ENCODE measurements at places on chromosomes 2 and 18.

DNA sequence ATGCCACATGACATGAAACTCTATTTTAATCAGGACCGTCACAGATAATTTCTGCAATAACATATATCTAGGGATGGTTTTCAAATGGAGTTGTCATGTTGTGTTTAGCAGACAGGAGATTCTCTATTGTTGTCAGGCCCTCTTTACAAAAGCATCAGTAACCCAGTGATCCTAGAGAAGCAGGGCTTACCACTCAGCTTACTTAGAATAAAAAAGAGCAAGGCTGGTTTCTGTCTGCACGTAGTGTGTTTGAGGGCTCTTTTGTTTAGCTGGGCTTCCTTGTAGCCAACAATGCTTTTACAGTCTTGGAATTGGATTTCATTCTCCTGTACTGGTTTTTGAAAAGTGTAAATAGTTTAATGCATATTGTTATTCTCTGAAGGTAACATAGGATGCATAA is 210.5 kb upstream of the NRP2 start:
- no peak for DNase-seq

DNA sequence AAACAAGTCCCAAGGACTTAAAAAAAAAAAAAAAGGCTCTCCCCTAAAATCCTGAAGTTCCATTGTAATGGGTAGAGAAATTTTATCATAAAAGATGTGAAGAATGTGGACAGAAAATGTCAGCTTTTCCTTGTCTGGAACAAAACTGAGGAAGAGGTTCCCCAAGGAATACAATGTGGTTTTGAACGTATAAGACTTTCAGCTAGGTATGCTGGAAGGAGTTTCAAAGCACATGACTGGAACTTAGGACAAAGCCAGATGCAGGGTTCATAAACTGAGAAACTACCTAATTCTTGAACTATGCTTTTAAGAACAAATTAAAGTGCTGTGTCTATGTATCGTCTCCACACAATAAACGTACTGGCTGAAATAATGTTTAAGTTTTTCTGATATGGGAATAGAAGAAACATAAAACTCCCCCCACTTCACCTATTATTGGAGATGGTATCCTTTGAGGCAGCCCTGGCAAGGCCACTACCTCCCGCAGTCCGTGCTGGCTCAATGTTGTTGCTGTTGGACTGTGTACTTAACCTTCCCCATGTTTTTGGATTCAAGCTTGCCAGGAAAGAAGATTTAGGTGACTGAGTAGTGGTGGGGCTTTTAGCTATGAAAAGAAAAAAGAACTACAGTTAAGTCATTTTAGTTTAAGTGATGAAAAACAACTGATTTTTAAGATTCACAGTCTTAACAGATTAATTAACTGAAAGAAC is 84.2 kb upstream of the DNER start:
- DNase-seq = peak; percentile 65

DNA sequence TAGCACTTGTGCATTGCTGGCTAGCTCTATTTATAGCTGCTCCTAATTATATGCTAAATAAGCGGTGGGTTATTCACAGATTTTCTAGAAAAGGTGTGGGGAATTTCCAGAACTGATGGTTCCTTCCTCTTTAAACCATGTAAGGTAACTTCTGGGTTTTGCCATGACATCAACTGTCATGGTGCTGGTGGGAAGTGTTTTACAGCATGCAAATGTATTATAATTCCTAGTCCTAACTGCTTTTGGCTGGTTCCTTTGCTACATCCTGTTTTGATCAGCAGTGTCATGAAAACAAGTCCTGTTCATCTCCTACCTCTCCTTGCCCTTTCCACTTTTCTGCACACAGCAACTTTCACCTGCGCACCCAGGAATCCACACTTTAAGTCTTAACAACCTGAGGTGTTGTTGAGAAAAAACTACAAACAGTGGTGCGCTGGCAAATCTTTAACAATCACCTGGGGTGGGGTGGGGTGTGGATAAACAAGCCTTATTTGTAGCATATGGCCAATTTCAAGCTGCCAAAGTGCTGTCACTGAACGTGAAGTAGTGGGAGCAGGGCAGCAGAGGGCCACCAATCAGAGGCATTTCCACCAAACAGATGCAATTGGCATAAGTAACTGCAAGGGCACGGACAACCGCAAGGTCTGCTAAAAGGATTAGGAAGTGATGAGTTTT is 33.4 kb upstream of the SKOR2 start:
- no peak for DNase-seq

- DNase-seq = no peak
Observed at GRCh38 chr18:5895876-5896740, 786 bp upstream of the TMEM200C start.

DNA sequence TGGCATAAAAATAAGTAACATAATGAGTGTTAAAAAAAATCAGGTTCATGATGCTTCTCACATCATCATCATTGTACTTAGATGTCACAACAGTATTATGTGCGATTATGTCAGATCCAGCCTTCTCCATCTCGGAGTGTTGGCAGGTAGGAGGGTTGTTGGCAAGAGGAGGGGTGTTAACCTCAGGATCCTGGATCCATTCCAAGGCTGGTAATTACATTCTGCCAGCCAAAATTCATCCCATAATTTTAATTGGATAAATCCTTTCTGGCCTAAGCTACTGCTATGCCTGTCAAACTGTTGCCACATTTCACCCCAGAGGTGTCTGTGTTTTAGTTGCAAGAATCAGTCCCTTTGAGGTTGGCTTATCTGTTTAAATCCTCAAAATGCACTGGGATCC is 891 bp upstream of the FTCDNL1 start:
- DNase-seq = no peak

DNA sequence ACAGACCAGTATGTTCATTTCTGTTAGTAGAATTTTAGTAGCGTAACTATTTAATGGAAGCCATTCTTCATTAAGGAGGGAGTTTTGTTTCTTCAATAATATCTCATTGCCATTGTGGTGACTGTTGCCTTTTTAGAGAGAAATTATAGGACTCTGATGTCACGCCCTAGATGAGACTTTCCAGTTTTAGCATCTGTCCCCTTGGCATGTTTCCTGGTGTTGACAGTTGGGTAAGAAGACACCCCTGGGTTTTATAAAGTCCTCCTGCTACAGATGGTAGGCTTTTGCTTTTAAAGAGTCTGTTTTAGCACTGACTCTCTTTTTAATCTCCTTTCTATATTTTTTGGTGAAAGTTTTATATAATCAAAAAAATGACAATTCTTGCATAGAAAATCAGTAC is 41.9 kb downstream of the KCNJ3 start:
- DNase-seq = no peak

DNA sequence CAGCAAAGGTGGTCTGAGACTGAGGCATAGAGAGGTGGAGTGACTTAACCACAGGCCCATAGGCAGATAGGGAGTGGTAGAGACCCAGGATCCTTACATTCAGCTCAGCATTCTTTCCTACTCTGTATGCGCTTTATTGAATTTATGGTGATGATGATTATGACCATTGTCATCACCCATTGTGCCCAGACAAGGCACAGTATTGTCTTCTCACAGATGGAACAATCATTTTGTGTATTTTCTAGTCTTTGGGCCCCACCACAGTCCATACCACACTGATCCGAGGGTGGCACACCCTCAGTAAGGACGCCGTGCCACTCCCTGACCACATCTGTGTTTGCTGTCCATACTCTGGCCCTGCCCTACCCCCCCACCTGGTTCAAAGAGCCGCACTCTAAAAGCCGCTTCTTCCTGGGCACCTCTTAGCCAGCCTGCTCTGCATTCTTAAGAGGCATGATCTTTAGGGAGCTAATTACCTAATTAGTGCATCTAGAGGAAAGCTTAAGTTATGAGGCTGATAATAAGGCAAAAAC is 179.6 kb upstream of the SMAD2 start:
- no peak for DNase-seq

DNA sequence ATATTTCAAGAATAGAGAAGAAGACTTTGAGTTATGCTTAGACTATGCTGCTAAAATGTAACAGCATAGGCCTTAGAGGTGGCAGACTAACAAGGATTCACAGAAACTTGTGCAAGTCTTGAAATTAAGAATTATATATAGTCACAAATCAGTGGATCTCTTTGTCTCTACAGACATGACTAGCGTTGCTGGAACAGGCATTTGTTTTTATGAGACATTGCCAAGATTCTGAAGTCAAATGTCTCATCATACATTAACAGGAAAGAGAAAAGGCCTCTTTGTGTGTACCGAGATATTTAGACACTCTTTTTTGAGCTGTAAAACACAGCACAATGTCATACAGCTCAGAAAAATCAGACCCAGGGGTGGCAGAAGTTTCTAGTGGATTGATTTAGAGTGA is 207.1 kb downstream of the TMX3 start:
- peak; percentile 7 for DNase-seq

DNA sequence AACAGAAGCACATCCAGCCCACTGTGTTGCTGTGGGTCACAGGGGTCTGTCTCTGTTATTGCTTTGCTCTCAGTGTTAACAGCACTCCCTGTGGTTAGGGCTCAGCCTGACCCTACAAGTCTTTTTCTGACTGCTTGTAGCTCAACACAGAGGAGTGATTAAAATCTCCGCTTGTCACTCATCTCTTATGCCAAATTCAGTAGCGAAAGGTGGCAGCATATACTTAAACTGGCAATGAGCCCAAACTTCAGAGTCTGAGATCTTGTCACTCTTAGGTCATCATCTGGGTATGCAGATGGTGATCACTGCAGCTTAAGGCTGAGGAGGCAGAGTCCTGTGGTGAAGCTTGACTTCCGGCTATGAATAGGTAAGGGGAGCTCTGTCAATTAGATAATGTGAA is 63.3 kb upstream of the CSRNP3 start:
- DNase-seq = peak; percentile 17

DNA sequence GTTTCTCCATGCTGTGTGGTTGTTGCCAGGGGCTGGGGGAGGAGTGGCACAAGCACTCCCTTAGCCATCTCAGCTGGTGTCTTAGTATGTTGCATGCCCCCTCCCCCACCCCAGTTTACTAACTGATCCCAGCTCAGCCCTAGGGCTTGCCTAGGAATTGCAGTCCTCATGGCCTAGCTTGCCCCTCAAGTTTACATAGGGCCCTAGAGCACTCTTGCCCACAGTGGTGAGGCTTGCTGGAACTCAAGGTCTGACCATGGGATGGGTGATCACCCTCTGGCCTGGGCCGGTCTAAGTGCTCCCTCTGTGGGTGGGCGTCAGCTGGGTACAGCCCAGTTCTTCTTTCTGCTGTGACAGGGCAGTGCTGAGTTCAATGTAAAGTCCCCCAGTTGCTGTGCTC is 156.1 kb upstream of the PIEZO2 start:
- DNase-seq = no peak

- DNase-seq = no peak
Observed at GRCh38 chr2:134315471-134315870, 61.6 kb downstream of the MGAT5 start.

DNA sequence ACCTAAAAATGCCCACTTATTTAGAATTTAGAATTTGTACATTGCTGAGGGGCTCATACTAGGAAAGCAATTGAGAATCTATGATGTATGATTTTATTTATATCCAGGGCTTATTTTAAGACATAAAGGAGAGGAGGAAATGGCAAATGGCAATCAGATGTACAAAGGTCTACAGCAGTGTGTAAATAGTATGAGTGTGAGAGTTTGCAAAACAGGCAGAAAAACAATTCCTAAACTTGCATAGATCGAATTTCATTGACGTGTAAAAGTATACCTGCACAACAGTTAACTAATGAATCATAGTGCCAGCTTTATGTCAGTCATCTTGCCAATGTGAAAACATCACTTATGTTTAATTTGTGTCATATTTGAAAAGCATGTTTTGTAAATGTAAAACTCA is 718.7 kb upstream of the GCFC2 start:
- DNase-seq = no peak

DNA sequence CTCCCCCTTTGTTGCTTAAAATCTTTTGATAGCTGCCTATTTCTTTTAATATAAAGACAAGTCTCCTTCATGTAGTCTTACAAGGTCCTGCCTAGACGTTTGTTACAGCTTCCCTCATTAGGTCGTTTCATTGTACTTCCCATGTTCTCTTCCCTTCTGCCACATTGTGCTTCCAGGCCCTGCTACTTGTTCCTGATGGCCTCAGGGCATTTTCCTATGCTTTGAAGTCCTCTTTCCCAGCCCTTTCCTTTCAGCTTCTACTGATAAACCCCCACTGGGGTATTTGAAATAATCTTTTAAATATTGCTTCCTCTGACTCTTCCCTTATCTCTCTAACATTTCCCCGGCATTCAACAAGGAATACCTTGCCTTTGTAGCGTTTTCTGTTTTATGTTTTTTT is 67.4 kb downstream of the UBE2E3 start:
- DNase-seq = no peak

- DNase-seq = no peak
Observed at GRCh38 chr2:151176661-151177060, 85.0 kb downstream of the RBM43 start.

- DNase-seq = no peak
Observed at GRCh38 chr18:61988100-61988499, 95.3 kb upstream of the RNF152 start.

- no peak for DNase-seq
Observed at GRCh38 chr18:74459889-74460288, 2.8 kb upstream of the DIPK1C start.

DNA sequence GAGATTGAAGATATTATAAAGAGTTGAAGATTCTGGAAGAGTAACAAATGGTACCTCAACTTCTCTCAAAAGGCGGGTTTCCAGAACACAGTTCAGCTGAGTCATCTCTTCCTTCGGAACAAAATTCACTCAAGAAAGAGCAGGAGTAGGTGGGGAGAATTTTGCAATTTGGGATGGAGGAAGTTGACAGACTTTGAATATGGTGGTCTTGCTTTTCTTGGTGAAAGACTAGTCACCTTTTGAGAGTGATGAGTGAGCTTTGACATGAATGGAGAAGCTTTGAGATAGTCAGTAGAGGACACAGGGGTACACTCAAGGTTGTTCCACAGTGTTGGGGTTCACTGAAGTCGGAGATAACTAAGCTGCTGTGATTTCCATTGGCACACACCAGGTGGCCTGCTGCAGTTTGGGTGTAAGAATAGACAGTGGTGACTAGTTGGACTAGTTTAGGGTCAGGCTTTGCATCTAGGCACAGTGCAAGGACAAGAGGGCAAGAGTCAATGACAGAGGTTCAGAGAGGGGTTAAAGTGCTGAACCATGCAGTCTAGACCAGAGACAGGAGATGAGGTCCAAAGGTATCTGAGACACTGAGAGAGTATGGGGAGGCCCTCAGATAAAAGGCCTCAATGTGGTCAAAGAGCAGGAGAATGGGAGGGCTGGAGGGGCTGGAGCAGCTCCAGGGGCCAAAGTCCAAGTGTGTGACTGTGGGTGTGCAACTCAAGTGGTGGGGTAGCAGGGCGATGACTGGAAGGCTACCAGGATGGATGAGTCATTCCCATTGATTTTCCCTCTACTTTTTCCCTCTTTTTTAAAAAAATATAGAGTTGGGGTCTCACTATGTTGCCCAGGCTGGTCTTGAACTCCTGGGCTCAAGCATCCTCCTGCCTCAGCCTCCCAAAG is 7.7 kb downstream of the CCL20 start:
- DNase-seq = no peak
